Endothelial cell (in vitro differentiated cells): ENCODE measurements at places on chromosomes 7 and 10. TPM values are rescaled to one million over a fixed set of nuclear protein-coding genes. Genes with fewer than 3 reads are reported as not detected.

APBB1IP gene
- total RNA-seq, result not detected

ELN gene
- 44.8 TPM for total RNA-seq

MYO3A gene
- total RNA-seq, result 11.4 TPM

PDE6C gene
- total RNA-seq, result not detected

- DNase-seq, result no peak
These were observed 35.9 kb upstream of the ASAH2 start for GRCh38 chr10:50286996-50287803.

DNA sequence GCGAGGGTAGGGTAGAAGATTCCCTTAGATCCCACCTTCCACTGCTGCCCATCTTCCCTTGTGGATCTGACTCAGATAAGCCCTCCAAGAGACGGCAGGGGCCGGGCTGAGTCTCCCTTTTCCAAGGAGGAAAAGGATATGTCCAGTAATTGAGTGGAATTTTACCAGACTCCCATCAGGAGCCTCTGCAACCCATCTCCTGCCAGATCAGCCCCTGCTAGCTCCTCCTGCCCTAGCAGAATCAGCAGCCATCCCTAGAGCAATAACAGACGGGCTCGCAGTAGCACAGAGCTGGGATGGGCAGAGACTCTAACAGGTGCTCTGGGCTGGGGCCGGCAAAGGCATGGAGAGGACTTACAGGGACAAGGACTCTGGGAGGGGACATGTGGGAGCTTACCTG lies 73.5 kb downstream of the C10orf105 start:
- DNase-seq, result no peak

DNA sequence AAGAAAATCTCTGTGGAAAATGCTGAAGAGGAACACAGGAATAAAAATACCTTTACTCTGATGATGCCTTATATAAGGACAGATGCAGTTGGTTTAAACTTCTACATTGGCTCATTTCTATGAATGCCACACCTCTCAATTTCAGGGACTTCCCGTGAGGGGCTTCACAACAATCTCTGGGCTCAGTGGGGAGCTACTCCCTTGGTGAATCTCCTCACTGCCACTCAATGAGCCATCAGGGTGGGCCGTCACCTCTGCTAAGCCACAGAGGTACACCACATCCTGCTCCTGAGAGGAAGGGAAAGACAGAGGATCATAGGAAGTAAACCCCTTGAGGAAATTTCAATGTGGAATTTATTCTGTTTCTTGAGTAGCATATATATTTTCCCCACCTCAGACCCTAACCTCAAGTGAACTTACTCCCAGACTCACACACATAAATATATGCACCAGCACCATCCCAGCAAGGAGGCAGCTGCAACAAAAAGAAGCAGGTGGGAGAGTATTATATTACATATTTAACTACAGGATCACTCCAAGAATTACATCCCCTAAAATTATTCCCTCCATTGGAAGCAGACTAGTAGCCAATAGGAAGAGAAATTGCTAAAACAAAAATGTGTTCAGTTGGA lies 63.3 kb upstream of the PRSS1 start:
- DNase-seq, result no peak

DNA sequence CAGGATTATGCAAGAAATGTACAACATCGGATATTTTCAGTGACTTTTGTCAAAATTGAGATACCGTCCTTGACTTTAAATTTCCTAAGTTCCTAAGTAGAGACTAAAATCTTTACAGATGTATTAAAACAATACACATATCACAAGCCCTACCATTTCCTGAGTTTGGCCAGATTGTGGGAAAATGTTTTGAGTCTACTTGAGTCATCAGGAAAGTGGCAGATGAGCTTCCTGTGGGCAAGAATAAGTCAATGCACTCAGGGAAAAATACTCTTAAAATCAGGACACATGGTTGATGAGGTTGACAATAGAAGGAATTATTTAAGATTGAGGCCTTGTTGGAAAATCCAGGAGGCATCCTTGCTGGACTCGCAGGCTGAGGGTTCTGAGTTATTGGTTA lies 162.5 kb downstream of the SNX10 start:
- DNase-seq, result no peak

- DNase-seq, result no peak
These were observed 350.1 kb downstream of the ETV1 start for GRCh38 chr7:13639396-13639795.

- no peak for DNase-seq
These were observed 118.8 kb downstream of the IQUB start for GRCh38 chr7:123415625-123416024.

- no peak for DNase-seq
These were observed 295.9 kb downstream of the CSTF2T start for GRCh38 chr10:51403521-51403920.

GRCh38 chr7:92840316-92840715 lies 3.9 kb upstream of the CDK6 start:
- DNase-seq, result no peak

GRCh38 chr7:29080803-29081202 lies 65.5 kb downstream of the CPVL start:
- no peak for DNase-seq

DNA sequence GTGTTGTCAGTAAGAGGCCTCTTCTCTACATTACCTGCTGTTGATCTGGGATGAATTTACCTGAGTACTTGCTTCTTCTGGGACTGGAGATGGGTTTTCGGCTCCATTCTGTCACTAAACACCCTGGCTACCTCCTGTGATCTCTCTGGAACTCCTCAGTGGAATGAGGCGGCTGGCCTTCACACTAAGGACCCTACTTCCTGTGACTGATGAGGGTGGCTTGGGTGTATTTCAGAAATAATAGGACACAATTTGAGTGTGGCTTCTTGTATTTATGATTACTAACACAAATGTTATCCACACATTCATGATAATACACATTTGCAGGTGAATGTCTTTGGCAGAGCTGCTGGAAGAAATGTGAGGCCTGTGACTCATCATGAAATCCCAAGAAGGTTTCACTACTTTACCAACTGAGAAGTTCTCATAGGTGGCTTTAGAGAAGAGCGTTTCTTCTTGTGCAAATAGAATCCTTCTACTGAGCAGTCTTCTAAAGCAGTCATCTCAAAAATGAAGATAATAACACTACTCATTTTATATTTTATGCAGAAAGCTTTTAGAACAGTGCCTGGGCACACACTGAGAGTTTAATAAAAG lies 21.3 kb upstream of the EVX1 start:
- no peak for DNase-seq

DNA sequence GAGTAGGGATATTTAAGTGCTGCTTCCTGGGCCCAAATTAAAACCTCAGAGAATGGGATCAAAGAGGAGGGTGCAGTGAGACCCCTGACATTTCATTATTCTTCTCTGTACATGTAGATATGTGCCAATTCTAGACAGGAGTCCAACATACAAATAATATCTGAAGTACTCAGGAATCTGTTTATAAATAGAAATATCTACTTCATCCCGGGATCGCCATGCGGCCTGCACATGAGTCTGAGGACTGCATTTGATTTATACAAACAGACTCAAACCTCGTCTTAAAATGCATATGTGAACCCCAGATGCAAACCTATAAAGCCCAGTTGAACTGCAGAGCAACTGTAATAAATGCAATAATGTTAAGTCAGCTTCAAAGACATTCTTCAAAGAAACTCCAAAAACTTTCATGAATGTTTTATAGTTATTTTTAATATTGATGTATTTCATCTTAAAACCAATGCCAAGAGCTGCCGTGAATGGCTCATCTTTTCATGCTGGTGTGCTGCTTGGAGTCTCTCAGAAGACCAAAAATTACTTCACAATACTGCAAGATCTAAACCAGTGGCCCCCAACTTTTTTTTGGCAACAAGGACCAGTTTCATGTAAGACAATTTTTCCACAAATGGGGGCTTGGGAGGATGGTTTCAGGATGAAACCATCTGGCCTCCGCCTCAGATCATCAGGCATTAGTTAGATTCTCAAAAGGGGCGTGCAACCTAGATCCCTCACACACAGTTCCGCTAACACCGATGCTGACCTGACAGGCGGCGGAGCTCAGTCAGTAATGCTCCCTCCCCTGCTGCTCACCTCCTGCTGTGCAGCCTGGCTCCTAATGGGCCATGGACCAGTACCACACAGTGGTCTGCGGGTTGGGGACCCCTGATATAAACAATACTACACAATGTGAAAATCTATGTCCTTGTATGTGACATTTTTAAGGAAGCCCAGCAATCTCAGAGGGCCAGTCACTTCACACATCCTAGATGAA lies 166.9 kb downstream of the PARD3 start:
- no peak for DNase-seq

- no peak for DNase-seq
These were observed 8.4 kb upstream of the GBX1 start for GRCh38 chr7:151175793-151176311.
